Breast epithelium (tissue), 4 donors: ENCODE measurements at places on chromosomes 3 and 15. TPM values are rescaled to one million over a fixed set of nuclear protein-coding genes. Genes with fewer than 3 reads are reported as not detected.

DNA sequence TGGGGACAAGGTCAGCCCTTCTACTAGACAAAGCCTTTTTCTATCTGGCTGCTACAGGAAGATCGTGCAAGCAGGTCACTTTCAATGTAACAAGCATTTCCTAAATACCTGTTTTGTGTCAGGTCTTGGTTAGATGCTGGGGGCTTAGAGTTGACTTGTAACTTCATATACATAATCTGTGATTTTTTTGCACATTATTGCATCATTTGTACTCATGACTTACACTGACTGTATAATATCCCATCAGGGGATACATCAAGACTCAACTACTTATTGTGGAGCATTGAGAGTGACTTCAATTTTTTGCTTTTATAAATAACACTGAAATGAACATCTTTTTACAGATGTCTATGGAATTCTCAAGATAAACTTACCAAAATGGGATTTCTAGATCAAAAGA, 68.9 kb downstream of the ABTB1 start:
- no peak for DNase-seq

DNA sequence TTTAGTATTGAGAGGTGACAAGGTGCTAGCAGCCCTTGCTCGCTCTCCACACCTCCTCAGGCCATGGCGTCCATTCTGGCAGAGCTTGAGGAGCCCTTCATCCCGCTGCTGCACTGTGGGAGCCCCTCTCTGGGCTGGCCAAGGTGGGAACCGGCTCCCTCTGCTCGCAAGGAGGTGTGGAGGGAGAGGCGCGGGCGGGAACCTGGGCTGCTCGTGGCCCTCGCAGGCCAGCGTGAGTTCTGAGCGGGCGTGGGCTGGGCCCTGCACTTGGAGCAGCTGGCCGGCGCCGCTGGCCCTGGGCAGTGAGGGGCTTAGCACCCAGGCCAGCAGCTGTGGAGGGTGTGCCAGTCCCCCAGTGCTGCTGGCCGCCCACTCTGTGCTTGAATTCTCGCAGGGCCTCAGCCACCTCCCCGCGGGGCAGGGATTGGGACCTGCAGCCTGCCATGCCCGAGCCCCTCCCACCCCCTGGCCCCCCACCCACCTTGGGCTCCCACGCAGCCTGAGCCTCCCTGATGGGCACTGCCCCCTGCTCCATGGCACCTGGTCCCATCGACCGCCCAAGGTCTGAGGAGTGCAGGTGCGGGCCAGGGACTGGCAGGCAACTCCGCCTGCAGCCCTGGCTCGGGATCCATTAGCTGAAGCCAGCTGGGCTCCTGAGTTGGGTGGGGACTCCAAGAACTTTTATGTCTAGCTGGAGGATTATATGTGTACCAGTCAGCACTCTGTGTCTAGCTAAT, 785.2 kb downstream of the DIPK2A start:
- no peak for DNase-seq

GRCh38 chr15:31349233-31350141, 22.9 kb downstream of the KLF13 start:
- DNase-seq = no peak

DNA sequence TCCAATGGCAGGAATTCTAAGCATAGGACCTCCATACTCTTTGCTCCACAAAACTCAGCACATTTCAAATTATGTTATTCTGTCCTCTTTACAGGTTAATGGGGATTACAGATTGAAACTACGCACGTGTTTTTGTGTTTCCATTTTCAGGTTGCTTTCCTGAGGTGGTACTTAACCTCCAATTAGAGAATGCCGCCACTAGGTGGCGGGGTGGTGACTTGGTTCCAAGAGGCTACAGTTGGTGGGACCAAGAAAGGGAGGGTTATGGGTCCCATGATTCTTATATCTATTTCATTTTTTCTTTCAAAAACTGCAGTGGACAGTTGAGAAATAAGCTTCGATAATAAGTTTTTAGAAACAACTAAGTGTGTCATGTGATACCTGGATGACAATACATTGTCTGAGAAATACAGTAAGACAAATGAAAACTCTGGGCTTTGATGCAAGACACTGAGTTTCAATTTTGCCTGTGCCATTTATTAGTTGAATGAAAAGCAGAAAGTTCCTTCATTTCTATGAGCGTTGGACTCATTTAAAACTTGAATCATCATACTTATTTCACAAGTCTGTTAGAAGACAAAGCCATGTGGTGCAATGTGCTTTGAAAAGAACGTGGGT, 539.0 kb downstream of the FGF12 start:
- DNase-seq = no peak

GRCh38 chr15:99895189-99895955, 162.1 kb upstream of the LYSMD4 start:
- no peak for DNase-seq

GRCh38 chr15:79315623-79316328, 4.9 kb downstream of the TMED3 start:
- no peak for DNase-seq

DNA sequence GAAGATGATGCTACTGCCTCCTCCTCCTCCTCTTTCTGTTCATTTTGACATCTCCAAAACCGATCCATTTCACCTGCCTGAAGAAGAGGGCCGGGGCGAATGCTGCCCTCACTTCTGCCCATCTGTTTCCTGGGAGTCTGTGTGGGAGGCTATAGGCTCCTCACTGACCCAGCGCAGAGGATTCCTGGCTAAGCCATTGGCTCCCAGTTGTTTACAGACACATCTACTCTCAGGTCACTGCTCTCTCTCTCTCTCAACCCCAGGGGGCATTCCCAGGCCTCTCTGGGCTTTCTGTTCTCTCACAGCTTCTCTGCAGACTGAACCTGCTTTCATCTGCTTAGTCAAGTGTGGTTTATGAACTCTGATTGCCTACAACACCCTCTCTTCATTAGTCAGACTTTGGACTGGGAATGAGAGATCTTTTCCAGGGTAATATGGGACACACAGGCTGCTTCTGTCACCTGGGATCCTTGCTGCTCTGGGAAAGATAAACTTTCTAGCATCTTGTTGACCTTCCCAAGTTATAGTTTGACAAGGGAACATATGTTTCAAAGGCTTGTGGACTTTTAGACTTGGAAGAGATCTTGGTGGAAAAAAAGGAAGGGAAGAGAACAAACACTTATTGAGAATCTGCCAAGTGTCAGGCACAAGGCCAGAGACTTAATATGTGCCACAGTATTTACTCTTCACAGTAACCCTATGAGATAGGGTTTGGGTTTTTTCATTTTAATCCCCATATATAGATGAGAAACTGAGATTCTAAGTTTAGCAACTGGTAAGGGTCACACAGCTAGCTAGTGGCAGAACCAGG, 30.2 kb upstream of the USP3 start:
- no peak for DNase-seq

GRCh38 chr15:101019366-101019896, 100.3 kb downstream of the LRRK1 start:
- no peak for DNase-seq

- no peak for DNase-seq
These were observed 28.1 kb upstream of the CTDSPL start for GRCh38 chr3:37833302-37834186.

- no peak for DNase-seq
These were observed 344.6 kb downstream of the SV2B start for GRCh38 chr15:91444656-91445055.

GRCh38 chr3:187720337-187720670, 17.9 kb upstream of the RTP2 start:
- DNase-seq = no peak

DNA sequence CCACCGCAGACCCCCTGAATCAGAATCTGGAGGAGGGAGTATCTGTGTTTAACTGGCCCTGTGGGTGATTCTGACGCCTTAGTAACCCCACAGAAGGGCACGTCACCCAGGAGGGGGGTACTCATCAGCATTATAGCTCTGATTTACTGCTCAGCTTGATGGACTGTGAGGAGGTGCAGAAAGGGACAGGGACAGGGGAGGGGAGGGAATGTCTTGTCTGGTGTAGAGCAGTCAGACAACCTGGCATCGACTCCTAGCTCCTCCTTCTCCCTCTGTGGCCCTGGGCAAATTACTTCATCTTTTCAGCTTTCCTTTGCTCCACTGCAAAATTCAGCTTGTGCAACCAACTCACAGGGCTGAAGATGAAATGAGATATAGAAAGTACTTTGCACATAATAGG, 42.3 kb upstream of the GLCE start:
- peak; percentile 51 for DNase-seq

DNA sequence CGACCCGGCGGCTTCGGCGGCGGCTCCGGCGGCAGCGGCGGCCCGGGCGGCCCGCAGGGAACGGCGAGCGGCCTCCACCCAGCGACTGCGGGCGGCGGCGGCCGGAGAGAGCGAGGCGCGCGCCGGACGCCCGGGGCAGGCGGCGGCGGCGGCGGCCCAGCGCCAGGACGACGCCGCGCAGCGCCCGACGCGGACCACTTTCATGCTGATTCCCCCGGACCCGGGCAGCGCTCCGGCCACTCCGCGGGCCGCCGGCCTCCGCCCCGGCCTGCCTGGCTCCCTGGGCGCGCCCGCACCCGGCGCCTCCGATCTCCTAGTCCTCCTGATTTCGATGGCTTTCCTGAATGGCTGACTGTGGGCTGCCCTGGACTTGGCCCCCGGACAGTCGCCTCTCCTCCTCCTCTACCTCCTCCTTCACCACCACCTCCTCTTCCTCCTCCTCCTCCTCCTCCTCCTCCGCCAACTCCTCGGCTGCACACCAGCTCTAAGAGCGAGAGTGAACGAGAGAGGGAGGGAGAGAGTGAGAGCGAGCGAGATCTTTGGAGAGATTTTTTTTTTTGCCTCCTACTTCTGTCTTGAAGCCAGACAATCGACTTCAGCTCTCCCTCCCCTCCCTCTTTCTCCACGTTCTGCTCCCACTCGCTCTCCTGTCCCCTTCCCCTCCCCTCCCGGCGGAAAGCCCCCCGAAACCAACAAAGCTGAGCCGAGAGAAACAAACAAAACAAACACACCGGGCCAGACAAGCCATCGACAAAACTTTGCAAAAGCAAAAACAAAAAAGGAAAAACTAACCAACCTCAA, 844 bp downstream of the NR2F2 start:
- peak; percentile 17 for DNase-seq

DNA sequence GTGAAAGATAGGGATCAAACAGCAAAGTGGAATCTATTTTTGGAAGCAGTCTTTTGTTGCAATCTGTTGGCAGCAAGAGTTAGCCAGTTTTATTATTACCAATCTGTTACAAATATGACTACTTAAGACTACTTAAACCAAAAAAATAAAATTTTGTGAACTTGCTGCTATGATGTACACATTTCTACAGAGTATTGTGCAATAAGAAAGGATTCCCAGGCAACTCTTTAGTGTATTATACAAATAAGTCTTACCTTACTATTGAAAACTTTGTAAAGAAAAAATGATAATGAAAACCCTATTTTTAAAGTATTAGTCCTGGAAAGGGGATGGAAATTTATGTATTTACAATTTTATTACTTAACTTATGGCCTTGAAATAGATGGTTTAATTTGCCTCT, 44.7 kb downstream of the CADM2 start:
- no peak for DNase-seq

GRCh38 chr15:48654801-48655200, 9.3 kb upstream of the FBN1 start:
- no peak for DNase-seq

DNA sequence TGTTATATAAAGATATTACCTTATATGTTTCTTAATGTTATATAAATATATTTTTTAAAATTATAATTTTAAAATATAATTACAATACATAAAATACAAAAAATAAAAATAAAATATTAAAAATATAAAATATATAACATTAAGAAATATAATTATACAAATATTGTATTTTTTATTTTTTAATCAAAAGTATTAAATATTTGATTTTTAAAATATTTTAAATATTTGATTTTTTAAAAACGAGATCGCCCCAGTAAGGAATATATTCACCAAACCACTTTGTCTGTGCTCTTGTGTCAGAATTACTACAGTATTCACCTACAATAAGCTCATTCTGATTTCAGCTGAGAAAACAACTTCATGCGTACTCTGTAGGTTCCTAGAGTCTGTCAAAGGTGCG, 89.1 kb downstream of the ETFA start:
- DNase-seq = no peak

GRCh38 chr3:57658536-57658935, 34.3 kb downstream of the DENND6A start:
- no peak for DNase-seq

DNA sequence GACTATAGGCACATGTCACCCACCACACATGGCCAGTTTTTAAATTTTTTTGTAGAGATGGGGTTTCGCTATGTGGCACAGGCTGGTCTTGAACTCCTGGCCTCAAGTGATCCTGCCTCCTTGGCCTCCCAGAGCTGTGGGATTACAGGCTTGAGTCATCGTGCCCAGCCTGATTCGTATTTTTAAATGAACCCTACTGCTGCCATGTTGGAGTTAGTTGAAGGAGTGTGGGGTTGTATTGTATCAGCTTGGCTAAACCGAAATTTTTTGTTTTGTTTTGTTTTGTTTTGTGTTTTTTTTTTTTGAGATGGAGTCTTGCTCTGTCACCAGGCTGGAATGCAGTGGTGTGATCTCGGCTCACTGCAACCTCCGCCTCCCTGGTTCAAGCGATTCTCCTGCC, 11.8 kb upstream of the ZNF770 start:
- no peak for DNase-seq

GRCh38 chr15:29978411-29979382, 104.1 kb upstream of the GOLGA8J start:
- DNase-seq = no peak

GRCh38 chr15:91289324-91289723, 189.3 kb downstream of the SV2B start:
- DNase-seq = no peak

DNA sequence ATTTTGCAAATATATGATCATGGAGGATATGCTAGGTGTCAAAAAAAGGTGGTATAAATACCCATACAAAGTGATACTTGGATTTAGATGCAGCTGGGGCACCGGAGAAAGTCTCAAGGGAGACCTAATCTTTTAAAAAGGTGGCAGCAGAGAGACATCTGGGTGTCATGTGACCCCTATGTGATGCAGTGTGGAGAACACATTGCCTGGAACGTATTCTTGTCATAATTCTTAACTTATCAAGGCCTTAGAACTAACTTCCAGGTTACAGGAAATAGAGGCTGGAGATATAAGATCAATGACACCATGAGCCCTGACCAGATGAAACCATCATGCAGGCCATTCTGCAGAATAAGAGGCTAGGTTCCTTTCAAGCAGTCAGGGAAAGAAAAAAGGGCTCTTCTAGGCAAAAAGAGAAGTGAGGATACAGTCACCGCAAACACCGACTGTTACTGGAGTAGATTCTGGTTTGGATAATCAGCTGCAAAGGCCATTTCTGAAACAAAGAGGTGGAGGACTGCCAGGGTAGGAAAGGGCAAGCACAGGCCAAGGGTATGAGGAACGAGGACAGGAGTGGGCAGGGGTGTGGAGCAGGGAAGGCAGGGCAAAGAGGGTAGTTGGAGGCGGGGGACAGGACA, 100.6 kb downstream of the OXNAD1 start:
- no peak for DNase-seq

Gene FRMD4B
- total RNA-seq = 49.5 TPM

Gene CYFIP1
- total RNA-seq = 124 TPM

Gene RTP1
- not detected for total RNA-seq

Gene TMEM40
- total RNA-seq = 0.33 TPM

Gene WDR72
- 0.66 TPM for total RNA-seq

Gene ADGRG7
- not detected for total RNA-seq

Gene WDR73
- 35.0 TPM for total RNA-seq

Gene C3orf52
- 23.6 TPM for total RNA-seq

Gene SCAANT1
- total RNA-seq = not detected

Gene CD86
- 7.5 TPM for total RNA-seq

Gene B4GALT4
- total RNA-seq = 14.1 TPM
